ENCODE measurements at places on chromosomes 1 and 21. TPM values are rescaled to one million over a fixed set of nuclear protein-coding genes. Genes with fewer than 3 reads are reported as not detected.

Gene SYT11
- 11.0 TPM for total RNA-seq

Gene SELP
- total RNA-seq, result not detected

Gene UTS2
- total RNA-seq, result 0.35 TPM

DNA sequence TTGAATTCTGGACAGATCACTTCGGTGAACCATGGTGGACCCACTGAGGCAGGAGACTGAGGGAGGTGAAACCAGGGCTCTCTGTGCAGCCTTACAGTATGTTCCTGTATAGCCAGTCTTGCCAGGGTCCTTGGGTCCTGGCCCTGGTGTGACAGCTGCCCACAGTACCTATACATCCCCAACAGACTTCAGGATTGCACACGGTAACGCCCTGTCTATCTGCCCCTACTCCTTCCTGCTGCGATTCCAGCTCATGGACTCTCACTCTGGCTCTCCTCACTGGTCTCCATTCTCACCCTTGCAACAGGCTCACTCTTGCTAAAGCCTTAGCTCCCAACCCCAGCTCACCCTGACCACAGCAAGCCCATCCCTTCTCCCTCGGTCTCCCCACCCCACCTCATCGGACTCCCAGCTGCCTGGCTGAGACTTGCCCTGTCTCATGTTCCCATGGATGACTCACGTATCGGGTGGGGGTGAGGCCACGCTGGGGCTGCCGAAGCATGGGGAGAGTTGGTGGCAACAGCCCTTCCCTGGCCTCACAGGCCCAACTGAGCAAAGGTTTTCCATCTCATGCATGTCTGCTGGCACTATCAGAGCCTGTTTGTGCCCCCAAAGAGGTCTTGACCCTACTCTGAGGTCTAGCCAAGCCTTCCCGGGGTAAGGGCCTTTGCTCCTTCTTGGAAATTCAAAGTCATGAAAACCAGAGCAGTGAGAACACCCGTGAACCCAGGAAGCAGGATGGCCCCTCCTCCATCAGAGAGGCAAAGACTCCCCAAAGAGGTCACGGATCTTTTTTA lies 7.1 kb downstream of the PHLDA3 start:
- DNase-seq, result no peak

- DNase-seq, result no peak
These were observed 318.1 kb downstream of the HHIPL2 start for GRCh38 chr1:222229672-222230312.

GRCh38 chr1:246261639-246262038 lies 245.4 kb downstream of the SMYD3 start:
- DNase-seq, result no peak

GRCh38 chr1:51313268-51313852 lies 17.0 kb downstream of the TTC39A start:
- DNase-seq, result peak; percentile 83

DNA sequence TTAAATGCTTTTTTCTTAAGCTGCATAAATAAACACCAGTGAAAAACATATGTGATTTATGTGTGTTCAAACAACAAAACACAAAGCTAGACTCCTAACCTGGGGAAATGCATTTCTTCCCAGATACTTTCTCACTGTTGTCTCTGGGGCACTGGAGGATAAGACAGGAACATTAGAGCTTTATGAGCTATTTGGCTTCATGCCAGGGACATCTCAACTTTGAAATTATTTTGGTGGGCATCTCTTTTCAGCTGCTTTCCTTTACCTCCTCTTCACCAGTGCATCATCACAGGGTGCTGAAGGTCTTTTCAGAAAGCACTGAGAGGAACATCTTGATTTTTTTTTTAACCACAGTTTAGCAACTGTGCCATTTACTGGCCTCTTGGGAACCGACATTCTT lies 212.9 kb downstream of the DNM3 start:
- DNase-seq, result no peak

Data from H7 (cell line).